ELR (cell line): ENCODE measurements at places on chromosomes 7 and 10.
A peak's percentile ranks its signal among the peaks of the same experiment; 100 is the strongest.

DNA sequence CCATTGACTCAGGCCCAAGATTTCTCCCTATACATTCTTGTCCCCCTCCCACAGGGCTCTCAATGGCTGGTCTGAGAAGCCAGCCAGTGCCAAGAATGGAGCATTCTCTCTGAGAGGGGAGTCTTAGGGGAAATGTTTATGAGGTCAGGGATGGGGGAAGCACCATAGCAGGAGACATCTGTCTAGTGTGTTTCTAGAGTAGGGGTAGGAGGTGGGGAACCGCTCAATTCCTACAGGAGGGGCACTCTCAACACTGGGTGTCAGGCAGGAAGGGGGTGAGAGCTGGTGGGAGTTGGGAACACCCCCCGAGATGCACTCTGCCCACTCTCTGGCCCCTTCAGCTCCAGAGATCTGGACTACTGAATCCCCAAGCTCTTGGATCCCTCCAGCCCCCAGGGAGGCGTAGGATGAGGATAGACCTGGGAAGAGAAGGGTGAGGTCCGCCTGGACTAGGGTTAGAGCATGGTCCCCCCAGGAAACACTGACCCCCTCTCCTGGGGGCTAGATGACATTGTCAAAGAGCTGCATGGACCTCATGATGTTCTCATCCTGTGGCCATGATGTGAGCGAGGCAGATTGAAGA, 8.7 kb upstream of the OGA start:
- no peak for DNase-seq

GRCh38 chr10:80498833-80499741, 38.6 kb upstream of the SH2D4B start:
- DNase-seq = peak; percentile 97

DNA sequence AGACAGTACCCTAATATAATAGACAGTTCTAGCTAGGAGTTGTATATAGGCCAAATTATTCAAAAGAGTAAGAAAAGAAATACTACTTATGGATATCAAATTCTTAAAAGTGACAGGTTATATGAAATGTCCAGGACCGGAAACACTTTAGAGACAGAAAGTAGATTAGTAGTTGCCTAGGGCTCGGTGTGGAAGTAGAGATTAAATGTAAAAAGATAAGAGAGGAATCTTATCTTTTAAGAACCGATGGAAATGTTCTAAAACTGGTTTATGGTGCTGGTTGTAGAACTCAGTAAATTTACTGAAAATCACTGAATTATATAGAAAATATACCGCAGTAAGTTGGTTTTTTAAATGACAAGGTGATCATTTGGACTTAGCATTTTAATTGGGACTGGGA, 147.5 kb upstream of the ASAH2 start:
- no peak for DNase-seq

GRCh38 chr10:1293636-1294435, 237.7 kb downstream of the WDR37 start:
- DNase-seq = no peak

GRCh38 chr7:135095450-135095849, 52.4 kb upstream of the TMEM140 start:
- DNase-seq = no peak

- DNase-seq = no peak
Observed at GRCh38 chr7:136230210-136230609, 253.1 kb upstream of the MTPN start.

DNA sequence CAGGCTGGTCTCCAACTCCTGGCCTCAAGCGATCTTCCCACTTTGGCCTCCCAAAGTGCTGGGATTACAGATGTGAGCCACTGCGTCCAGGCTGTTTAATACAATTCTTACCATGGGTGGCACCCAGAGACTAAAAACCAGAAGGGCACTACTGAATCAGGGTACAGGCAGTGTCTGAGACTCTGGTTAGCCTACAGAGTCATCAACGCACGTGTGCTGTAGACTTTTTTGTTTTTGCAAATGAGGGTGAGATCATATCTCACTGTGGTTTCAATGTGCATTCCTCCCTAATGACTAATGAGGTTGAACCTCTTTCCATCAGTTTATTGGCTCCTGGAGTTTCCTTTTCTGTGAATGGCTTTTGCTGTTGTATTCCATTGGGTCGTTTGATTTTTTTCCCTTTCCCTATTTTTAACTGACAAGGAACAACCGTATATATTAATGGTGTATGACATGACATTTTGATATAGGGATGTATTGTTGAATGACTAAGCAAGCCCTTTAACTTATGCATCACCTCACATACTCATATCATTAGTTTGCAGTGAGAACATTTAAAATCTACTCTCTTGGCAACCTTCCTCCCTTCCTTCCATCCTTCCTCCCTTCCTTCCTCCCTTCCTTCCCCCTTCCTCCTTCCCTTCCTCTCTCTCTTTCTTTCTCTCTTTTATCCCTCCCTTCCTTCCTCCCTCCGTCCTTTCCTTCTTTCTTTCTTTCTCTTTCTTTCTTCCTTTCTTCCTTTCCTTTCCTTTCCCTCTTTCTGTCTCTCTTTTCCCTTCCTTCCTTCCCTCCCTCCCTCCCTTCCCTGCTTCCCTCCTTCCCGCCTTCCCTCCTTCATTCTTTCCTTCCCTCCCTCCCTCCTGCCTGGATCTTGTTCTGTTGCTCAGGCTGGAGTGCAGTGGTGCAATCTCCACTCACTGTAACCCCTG, 9.3 kb upstream of the TMEM270 start:
- DNase-seq = peak; percentile 99

GRCh38 chr7:725223-726005, 1.1 kb upstream of the DNAAF5 start:
- peak; percentile 76 for DNase-seq

GRCh38 chr7:80039251-80039884, 95.3 kb upstream of the GNAI1 start:
- DNase-seq = no peak

- no peak for DNase-seq
Observed at GRCh38 chr10:128850647-128851046, 616.4 kb upstream of the MGMT start.

DNA sequence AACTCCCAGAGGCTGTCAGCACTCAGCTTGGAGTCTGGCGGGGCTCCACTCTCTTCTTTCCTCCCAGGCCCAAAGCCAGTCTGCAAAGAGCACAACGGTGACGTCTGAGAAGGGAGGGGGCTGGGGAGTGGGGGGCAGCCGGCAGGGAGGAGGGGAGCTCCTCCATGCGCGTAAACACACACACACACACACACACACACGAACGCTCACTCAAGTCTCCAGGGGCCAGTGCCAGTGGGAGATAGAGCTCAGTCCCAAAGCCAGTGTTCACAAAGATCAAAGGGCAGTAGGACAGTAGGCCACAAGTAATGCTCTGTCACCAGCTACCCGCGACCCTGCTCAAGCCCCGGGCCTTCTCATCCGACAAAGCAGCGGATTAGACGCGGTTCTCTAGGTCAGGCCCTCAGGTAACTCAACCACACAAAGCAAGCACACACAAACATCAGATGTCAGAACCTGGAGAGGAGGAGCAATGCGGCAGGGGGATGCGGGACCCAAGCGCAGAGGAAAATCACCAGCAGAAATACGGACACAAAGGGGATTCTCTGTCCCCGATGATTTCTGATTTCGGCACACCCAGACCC, 19.9 kb downstream of the TCAF1 start:
- DNase-seq = no peak

DNA sequence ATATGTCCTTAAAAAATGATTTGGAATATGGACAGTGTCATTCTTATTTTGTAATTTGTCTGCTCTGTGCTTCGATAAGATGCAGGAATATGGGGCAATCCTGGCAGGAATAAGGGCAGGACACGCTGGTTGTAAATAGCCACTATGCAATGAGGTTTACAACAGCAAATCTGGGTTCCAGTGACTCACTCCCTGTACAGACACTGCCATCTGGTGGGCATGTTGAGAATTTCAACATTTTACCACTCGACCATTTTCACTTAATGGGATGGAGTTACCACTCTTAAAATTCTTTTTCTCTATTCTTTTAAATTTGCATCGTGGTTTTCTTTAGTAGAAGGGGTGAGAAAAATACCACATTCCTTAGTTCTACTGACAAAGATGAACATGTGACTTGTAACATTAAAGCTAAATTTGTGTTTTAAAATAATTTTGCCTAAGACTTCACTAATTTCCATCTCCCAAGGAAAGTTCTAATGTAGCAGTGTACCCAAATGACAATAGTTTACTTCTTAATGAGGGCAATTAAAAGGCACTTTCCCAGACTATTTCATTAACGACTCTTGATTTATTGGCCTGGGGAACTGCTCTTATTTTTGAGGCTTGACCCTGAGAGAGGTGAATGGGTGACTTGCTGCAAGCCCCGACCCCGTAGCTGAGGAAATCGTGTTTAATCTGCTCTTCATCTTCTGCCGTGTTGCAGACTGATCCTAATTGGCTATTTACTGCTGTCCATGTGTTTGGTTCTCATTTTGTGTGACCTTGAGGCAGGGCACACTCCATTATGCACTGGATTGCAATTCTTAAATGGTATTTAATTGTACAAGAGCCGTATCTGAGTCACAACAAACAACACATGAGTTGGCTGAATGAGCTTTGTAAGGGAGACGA, 173.6 kb upstream of the IMMP2L start:
- DNase-seq = peak; percentile 79

DNA sequence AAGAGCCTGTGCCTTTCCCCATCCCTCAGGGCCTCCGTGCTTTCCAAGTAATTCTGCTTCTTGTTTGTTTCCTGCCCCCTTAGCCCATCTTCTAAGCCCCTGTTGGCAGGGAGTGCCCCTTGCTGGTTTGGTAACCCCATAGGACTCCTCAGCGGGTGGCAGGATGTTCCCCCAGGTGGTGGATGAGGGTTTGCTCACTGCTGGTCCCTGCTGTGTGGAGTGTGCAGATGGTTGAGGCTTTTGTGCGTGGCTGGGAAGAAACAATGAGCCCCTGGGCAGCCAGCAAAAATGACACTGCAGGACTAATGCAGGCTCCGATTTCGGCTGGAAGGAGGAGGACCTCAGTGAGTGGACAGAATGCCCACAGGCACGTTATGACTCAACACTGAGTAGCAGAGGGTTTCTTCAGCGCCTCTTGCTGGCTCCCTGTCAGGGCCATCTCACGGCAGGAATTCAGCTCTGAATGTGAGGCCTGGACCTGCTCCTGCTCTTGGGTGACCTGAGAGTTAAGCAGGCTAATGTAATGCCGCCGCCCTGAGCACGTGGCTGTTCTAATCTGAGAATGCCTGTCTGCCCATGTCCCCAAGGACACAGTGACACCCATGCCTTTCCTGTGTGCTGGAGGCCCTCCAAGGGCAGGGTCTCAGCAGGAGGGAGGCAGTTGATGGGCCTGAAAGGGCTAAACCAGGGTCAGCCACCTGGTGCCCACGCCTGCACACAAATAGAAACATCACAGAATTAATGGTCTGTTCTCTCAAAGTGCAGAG, 16.6 kb downstream of the BAG3 start:
- peak; percentile 99 for DNase-seq

- DNase-seq = no peak
Observed at GRCh38 chr10:14625765-14626525, 148.8 kb downstream of the FAM107B start.

DNA sequence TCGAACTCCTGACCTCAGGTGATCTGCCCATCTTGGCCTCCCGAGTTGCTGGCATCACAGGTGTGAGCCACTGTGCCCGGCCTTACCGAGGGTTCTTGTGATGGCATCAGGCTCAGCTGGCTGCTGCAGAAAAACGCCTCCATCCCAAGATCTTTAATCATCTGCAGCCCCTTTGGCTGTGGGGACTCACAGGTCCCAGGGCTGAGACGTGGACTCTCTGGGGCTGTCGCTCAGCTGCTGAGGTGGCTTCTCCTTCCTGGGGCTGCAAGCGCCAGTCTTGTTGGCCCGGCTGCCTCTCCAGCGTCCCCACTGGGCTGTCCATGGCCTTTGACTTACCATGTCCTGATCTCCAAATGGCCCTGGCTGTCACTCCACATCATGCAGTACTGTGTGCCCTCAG, 20.0 kb downstream of the AMZ1 start:
- DNase-seq = no peak

DNA sequence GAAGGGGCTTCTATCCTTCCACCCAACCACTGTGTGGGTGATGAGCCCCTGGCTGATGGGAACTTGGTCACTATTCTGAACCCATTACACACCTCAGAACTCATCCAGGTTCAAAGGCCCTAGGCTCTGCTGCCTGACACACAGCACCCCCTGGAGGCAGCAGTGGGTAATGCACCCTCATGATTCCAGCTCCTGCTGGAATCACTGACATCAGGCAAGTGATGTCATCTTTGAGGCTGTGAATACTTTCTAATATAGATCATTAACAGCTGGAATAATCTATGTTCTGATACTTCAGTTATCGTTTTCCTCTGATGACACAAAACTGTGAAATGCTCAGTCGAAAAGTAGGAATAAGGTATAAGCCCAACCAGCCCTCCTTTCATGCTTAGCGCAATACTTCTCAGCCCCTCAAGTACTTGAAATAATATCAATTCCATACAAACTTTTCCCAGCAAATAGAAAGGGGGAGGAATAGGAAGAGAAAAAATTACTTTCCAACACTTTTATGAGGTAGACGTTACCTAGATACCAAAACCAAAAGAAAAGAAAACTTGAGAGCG, 7.5 kb upstream of the RBP3 start:
- DNase-seq = peak; percentile 62

DNA sequence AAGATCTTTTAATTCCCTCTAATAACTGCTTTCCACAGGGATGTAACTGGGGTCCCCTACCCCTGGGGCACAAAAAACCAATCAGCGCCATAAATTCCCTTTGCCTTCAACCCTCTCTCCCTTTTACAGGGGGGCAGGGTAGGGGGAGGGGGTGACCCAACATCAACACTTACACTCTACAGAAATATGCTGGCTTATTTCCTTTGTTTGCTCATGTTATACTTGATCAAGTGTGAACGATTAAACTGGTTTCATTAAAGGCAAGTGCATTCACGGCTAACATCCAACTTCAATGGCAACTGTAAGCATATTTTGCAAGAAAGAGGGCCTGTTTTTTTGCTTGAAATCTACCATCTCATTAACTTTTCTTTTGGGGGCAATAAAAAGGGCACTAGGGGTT, 2.9 kb downstream of the CTBP2 start:
- peak; percentile 39 for DNase-seq

DNA sequence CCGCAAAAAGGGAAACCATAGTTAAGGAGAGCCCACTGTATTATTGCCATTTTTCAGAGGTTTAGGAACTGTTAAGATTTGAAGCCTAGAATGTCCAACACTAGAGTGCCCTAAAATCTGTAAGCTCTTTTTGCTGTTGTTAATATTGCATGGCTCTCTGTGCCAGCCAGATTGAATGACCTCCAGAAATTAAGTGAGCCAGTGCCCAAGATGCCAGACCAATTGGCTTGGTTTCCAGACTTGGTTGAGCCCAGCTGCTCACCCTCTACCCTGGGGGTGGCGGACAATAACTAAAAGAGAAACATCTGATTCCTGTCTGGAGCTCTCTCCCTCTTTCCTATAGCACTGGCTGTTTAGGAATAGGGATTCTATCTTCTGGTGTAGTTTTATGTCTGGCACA, 340.1 kb downstream of the PHF14 start:
- no peak for DNase-seq

DNA sequence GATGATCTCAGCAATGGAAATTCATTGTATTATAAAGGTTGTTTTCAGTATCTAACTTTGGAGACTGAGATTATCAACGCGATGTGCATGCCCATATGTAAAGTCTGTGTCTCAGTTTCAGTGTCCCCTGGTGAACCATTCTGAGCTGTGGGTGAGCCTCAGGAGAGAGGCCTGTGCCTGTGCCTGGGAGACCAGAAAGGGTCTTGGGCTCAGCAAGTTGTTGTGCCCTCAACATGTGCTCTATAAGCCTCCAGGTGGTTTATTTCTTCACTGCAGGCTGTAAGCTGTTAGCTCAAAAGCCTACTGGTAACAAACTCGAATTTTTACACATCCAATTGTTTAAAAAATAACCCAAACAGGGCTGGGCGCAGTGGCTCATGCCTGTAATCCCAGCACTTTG, 151.9 kb downstream of the PKD1L1 start:
- no peak for DNase-seq
